Activated CD4-positive, alpha-beta memory T cell treated with anti-CD3 and anti-CD28 coated beads for 36 hours (primary cell): ENCODE measurements at places on chromosomes 5 and 9. TPM values are rescaled to one million over a fixed set of nuclear protein-coding genes. Genes with fewer than 3 reads are reported as not detected.

DNA sequence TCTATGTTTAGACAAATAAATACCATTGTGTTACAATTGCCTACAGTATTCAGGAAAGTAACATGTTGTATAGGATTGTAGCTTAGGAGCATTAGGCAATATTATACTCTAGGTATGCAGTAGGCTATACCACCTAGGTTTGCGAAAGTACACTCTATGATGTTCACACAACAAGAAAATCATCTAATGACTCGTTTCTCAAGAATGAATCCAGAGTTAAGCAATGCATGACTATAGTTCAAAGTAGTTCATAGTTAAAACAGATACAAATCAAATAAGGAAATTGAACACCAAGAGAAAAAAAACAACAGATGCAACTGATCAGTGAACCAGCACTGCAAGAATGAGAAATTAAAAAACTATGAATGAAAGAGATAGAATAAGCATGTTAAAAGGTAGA is 27.6 kb upstream of the ABLIM3 start:
- no peak overlapping the region for H3K27ac ChIP-seq
- H3K27me3 ChIP-seq, result peaks cover 15% of the 10 kb centered on the region
- no peaks in the 10 kb centered on the region for H3K4me1 ChIP-seq
- no peak for DNase-seq

CD274 gene
- total RNA-seq, result 32.4 TPM

- H3K27ac ChIP-seq, result no peak overlapping the region
- no peak for DNase-seq
- H3K36me3 ChIP-seq, result peaks cover 4% of the 10 kb centered on the region
- no peak overlapping the region for H3K4me3 ChIP-seq
Measured at GRCh38 chr5:171927345-171927941, 79.0 kb downstream of the FBXW11 start.

FBP1 gene
- 0.62 TPM for total RNA-seq

PCDHB2 gene
- 0.17 TPM for total RNA-seq

DNA sequence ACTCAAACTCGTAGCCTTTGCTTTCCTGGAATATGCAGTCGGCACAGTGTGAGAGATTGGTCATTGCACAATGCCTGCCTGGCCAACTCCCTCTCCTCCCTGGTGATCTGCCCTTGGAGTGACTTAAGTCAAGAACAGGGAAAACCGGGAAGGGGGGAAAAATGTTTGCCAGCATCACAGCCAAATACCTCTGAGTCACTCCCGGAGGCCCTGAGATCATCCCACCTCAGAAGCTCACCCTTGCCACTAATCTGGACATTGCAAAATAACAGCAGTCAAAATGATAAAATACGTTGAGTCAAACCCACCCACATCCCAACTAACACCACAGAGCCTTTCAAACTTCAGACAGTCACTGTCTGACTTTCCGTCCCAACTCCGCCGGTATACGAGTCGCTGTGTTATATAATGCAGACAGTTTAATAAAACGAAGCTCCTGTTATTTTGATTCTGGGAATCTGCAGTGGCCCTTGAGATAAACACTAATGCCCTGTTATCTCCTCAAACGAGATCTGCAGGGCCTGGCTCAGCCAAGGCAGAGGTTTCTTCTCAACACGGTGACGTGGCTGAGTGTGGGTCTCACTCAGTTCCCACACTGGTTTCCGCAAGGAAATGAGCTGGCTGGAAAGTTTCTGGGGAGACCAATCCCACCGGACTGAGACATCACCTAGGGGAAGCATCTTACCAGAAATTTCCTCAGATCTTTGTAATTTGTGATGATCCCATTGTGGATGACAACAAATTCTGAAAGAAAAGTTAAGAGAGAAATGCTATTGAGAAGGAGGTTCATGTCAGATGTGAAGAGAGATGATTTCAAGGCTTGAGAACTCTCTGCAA is 22.1 kb downstream of the GFPT2 start:
- no peak overlapping the region for H3K4me3 ChIP-seq
- no peak for DNase-seq
- no peaks in the 10 kb centered on the region for H3K36me3 ChIP-seq
- no peaks in the 10 kb centered on the region for H3K4me1 ChIP-seq

MYORG gene
- 1.9 TPM for total RNA-seq
